HepG2 (cell line): ENCODE measurements at places on chromosomes 2 and 18. TPM values are rescaled to one million over a fixed set of nuclear protein-coding genes. Genes with fewer than 3 reads are reported as not detected.

- DNase-seq: no peak
- no peaks in the 10 kb centered on the region for H3K36me3 ChIP-seq
- H3K27ac ChIP-seq: no peak overlapping the region
- H3K27me3 ChIP-seq: no peaks in the 10 kb centered on the region
- H3K4me1 ChIP-seq: no peaks in the 10 kb centered on the region
These were observed 316.2 kb downstream of the GALNT13 start for GRCh38 chr2:154187948-154188347.

- H3K36me3 ChIP-seq: no peaks in the 10 kb centered on the region
- H3K4me1 ChIP-seq: no peaks in the 10 kb centered on the region
- DNase-seq: no peak
- H3K4me3 ChIP-seq: no peak overlapping the region
- peaks cover 19% of the 10 kb centered on the region; the same call in 2 of the 3 replicates for H3K27me3 ChIP-seq
These were observed 66.6 kb upstream of the ZEB2 start for GRCh38 chr2:144586476-144586875.

DNA sequence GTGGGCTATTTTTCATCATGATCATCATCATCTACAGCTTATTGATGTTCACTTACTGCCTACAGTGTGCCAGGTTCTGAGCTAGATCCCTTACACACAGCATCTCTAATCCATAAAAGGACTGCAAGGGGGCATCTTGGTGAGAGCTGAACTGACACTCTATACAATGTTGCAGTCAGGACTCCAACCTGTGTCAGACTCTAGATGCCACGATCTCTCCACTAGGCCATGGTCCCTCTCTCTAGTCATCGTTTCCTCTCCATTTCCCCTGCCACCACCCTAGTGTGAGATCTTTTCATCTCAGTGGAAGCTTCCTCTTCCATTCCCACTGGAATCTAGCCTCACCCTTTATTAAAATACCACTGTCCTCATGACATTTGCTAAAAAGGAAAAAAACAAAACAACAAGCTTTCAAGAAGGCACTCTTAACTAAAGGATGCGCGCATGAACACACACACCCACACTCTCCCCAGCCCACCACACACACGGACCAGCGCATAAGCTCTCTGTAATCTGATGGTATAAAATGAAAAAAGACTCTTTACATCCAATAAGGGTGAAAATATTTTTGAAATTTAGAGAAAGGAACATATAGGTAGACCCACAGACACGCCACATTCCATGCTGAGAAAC, 93.4 kb upstream of the THOC1 start:
- peaks cover 43% of the 10 kb centered on the region for H3K4me1 ChIP-seq
- peak overlapping the region; percentile 94 for H3K27ac ChIP-seq
- DNase-seq: no peak
- no peaks in the 10 kb centered on the region for H3K36me3 ChIP-seq

DNA sequence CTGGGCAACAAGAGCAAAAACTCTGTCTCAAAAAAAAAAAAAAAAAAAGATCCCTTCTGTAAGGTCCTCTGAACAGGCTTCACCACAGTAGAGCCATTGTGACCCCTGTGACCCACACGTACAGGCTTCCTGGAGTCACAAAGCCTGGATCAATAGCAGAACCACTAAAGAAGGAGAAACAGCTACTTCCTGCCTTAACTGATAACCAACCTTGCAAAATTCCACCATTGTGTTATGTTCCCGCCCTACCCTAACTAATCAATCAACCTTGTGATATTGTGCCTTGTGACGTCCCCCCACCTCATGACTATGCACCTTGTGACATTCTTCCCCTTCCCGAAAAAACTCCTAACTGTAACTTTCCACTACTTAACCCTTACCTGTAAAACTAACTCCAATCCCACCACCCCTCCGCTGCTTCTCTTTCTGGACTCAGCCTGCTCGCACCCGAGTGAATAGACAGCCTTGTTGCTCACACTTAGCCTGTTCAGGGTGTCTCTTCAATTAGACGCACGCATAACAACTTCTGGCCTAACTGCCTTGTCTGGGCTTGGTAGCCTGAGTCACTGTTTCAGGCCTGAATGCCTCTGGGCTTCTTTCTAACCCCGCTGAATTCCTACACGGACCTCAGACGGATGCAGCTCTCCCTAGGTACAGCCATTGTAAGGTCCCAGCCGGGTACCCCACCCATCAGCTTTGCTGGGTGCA, 13.9 kb downstream of the SCYGR8 start:
- peak overlapping the region; percentile 69 for H3K27ac ChIP-seq
- peaks cover 45% of the 10 kb centered on the region for H3K4me1 ChIP-seq
- H3K27me3 ChIP-seq: no peaks in the 10 kb centered on the region
- H3K4me3 ChIP-seq: no peak overlapping the region
- peak; percentile 90 for DNase-seq
- H3K36me3 ChIP-seq: no peaks in the 10 kb centered on the region

DNA sequence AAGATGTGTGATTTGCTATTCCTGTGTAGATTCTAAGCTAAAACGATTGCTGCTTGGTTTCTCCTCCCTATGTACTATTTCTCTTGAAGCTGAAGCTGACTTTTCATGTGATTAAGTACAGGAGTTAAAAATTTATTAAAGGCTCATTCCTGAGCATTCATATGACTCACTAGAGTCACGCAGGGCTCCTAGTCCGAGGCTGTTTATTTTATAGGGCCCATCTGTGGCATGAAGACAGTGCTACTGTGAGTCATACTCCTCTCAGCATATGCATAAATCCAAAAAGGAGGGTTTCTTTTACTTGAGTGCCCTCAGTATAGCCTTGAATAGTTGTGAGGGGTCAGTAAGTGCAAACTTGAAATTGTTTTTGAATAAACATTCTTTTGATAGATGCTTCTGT, 378.8 kb downstream of the PTPRM start:
- 0 out of 2 replicates have a peak, but pooled peaks cover 1% of the 10 kb centered on the region for H3K36me3 ChIP-seq
- no peak overlapping the region for H3K27ac ChIP-seq
- DNase-seq: peak; percentile 33
- H3K4me3 ChIP-seq: no peak overlapping the region
- peaks cover 7% of the 10 kb centered on the region; the same call in 1 of the 2 replicates for H3K4me1 ChIP-seq
- H3K27me3 ChIP-seq: no peaks in the 10 kb centered on the region

DNA sequence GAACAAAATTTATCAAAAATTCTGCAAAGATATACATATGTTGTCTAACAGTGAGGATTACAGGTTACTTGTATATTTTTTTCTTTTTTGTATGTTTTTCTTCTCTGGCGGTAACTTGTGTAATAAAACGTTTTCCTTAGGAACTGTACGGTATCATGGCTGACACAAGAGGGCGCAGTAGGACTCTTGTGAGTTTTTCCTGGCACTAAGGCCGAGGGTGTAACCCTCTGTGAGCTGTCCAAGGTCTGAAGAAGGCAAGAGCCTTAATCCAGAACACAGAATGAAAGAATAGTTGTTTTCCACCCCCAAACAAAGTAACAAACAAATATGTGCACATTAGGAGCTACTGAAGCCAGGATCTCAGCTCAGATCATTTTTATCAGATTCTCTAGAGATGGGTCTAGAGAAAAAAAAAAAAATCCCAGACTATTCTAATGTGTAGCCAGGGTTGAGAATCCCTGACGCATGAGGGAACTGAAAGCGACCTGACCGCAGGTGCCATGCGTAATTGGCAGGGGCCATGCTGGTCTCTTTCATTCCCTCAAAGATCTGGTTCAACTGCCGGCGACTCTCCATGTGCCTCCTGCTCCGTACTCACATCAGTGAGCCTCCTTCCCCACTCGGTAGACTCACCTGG, 27.0 kb downstream of the TMEM200C start:
- no peaks in the 10 kb centered on the region for H3K36me3 ChIP-seq
- peak; percentile 83 for DNase-seq
- H3K27ac ChIP-seq: no peak overlapping the region
- no peaks in the 10 kb centered on the region for H3K27me3 ChIP-seq
- H3K4me3 ChIP-seq: no peak overlapping the region
- H3K4me1 ChIP-seq: no peaks in the 10 kb centered on the region

GRCh38 chr18:79544386-79544963, 135.1 kb upstream of the CTDP1 start:
- H3K27me3 ChIP-seq: peaks cover 14% of the 10 kb centered on the region
- H3K4me3 ChIP-seq: no peak overlapping the region
- no peak for DNase-seq
- H3K36me3 ChIP-seq: no peaks in the 10 kb centered on the region
- no peak overlapping the region for H3K27ac ChIP-seq

GRCh38 chr2:105540642-105541041, 141.8 kb upstream of the FHL2 start:
- no peak for DNase-seq
- H3K27ac ChIP-seq: no peak overlapping the region
- H3K27me3 ChIP-seq: peaks cover 3% of the 10 kb centered on the region; the same call in 1 of the 2 replicates
- H3K4me3 ChIP-seq: no peak overlapping the region
- H3K4me1 ChIP-seq: no peaks in the 10 kb centered on the region
- no peaks in the 10 kb centered on the region for H3K36me3 ChIP-seq

GRCh38 chr2:195477996-195478382, 179.0 kb upstream of the SLC39A10 start:
- no peaks in the 10 kb centered on the region for H3K36me3 ChIP-seq
- H3K27me3 ChIP-seq: no peaks in the 10 kb centered on the region
- no peak for DNase-seq

GRCh38 chr2:27916293-27916995, 25.9 kb downstream of the BABAM2 start:
- H3K27me3 ChIP-seq: no peaks in the 10 kb centered on the region
- H3K4me1 ChIP-seq: peaks cover 46% of the 10 kb centered on the region
- peak; percentile 86 for DNase-seq

- no peak overlapping the region for H3K27ac ChIP-seq
- H3K36me3 ChIP-seq: peaks cover 40% of the 10 kb centered on the region; the same call in 2 of the 3 replicates
- no peak for DNase-seq
- H3K4me3 ChIP-seq: no peak overlapping the region
These were observed 67.1 kb downstream of the MGAT5 start for GRCh38 chr2:134320930-134321329.

DNA sequence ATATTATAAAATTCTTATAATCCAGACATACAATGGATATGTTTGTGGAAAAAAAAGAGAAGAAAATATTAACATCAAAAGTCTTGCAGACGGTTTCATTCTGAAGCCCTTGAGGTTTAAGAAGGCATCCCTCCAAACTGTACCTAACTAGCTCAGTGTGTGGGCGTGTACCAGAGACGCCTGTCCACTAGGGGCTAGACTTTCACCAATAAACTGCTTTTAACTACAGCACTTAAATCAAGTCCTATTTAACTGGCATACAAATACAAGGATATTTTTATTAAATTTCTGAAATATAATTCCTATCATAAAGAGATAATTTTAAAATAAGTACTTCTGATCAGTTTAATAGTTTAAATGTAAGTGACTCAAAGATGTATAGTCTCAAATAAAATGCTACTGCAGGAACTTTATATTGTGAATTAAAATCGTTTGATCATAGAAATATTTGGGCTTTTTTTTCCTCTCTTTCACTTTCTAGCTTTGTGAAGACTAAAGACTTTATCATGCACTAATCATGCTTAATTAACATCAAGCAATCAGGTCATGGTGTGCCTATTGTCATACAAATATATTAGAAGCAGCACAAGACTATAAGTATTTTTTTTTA, 437.7 kb downstream of the SATB2 start:
- no peaks in the 10 kb centered on the region for H3K27me3 ChIP-seq
- H3K27ac ChIP-seq: no peak overlapping the region
- H3K4me1 ChIP-seq: no peaks in the 10 kb centered on the region
- peak; percentile 13 for DNase-seq
- H3K4me3 ChIP-seq: no peak overlapping the region

GRCh38 chr2:183248866-183249567, 124.8 kb downstream of the NUP35 start:
- no peaks in the 10 kb centered on the region for H3K4me1 ChIP-seq
- DNase-seq: peak; percentile 15
- no peaks in the 10 kb centered on the region for H3K36me3 ChIP-seq

DNA sequence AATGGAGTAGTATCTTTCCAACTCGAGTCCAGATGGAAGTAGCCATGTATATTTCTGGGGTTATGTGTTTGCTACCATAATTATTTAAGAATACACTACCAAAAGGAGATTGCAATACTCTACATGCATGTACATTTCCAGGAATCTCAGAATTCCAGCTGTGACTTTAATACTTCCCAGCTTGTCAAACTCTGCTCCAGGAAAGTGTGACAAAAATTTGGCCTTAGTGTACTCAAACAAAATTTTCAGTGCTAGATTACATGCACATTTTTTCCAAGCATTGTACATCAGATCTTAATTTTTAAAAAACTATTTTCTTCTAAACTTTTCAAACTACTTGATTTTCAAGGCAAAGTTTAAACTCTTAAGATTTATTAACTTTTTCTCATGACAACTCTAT, 1791.6 kb downstream of the SUCLG1 start:
- no peaks in the 10 kb centered on the region for H3K27me3 ChIP-seq
- no peak for DNase-seq

GRCh38 chr2:45396671-45397070, 214.4 kb downstream of the SRBD1 start:
- no peak overlapping the region for H3K4me3 ChIP-seq
- H3K27ac ChIP-seq: no peak overlapping the region
- H3K4me1 ChIP-seq: peaks cover 2% of the 10 kb centered on the region; the same call in 1 of the 2 replicates
- no peaks in the 10 kb centered on the region for H3K27me3 ChIP-seq
- no peaks in the 10 kb centered on the region; the same call in 1 of the 3 replicates for H3K36me3 ChIP-seq
- no peak for DNase-seq

DNA sequence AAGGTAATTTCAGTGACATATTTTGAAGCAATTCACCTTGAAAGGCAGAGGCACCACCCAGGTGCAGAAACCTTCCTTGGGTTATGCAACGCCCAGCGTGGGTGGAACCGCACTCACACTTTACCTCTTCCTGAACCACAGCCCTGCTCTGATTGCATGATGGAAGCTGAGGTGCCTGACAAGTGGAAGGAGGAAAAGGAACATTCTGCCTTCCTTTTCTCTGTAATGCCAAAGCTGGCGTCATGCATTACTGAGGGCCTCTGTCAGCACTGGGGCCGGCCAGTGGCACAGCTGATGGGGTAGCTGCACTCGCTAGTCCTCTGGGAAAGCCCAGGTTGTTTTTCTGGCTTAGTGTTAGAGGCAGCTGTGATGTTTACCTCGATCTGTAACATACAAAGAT, 266.5 kb downstream of the NEDD4L start:
- no peak for DNase-seq
- no peak overlapping the region for H3K4me3 ChIP-seq
- H3K4me1 ChIP-seq: peaks cover 65% of the 10 kb centered on the region
- peaks cover 3% of the 10 kb centered on the region for H3K36me3 ChIP-seq
- no peaks in the 10 kb centered on the region for H3K27me3 ChIP-seq

- H3K4me1 ChIP-seq: no peaks in the 10 kb centered on the region
- no peaks in the 10 kb centered on the region for H3K36me3 ChIP-seq
- no peak for DNase-seq
- no peak overlapping the region for H3K27ac ChIP-seq
- no peak overlapping the region for H3K4me3 ChIP-seq
These were observed 46.0 kb upstream of the RIT2 start for GRCh38 chr18:43161528-43161927.

GRCh38 chr2:63058921-63059792, 8.5 kb downstream of the OTX1 start:
- H3K27me3 ChIP-seq: no peaks in the 10 kb centered on the region
- H3K4me3 ChIP-seq: no peak overlapping the region
- no peak overlapping the region for H3K27ac ChIP-seq
- no peak for DNase-seq

Gene ROCK1
- 27.2 and 37.8 TPM in 2 replicates for total RNA-seq

Gene QPCT
- 0.77 TPM in 1 of 2 replicates, not detected in the other for total RNA-seq

Gene ACKR3
- total RNA-seq: not detected in 2 replicates

Gene PPP1R1C
- total RNA-seq: 1.5 and 2.4 TPM in 2 replicates

Gene TSPYL6
- not detected in 2 replicates for total RNA-seq

Gene OTOF
- total RNA-seq: 0.04 TPM in 1 of 2 replicates, not detected in the other

Gene GATA6
- 2.9 and 3.2 TPM in 2 replicates for total RNA-seq

Gene TET3
- 6.8 TPM in 2 replicates for total RNA-seq

Gene LYG1
- 0.49 and 1.00 TPM in 2 replicates for total RNA-seq

Gene CHN1
- 2.5 and 2.8 TPM in 2 replicates for total RNA-seq
